A673 (cell line): ENCODE measurements at places on chromosomes 3 and 15. TPM values are rescaled to one million over a fixed set of nuclear protein-coding genes. Genes with fewer than 3 reads are reported as not detected.

Gene NDN
- total RNA-seq: not detected in 2 replicates

DNA sequence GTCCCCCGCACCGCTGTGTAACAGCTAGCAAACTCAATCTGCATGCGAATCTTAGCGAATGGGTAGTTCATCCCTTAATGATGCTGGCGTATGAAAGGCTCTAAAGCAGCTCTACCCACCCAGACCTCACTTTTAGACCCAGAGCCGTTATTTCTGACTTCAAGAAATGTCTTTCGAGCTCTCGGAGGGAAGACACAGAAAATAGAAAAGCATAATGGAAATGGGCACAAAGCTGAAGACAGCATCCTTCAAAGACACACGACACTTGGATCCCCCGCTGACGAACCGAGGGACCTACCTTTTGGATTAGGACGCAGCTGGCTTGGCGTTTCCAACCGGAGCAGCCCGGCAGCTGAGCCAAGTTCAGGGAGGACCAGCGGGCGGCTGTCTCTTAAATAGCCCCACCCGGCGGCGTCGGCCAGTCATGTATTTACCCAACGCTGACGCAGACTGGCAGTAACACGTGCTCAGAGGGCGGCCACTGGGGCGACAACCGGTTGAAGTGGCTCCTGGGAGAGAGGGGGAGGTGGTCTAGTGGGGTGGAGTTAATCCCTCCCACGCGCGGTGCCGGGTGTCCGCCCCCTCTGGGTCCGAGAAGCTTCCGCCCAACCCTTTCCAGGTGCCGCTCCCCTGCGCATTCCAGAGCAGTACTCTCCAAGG lies 1.5 kb downstream of the CCK start:
- H3K4me3 ChIP-seq: no peak overlapping the region
- no peak overlapping the region for H3K27ac ChIP-seq

DNA sequence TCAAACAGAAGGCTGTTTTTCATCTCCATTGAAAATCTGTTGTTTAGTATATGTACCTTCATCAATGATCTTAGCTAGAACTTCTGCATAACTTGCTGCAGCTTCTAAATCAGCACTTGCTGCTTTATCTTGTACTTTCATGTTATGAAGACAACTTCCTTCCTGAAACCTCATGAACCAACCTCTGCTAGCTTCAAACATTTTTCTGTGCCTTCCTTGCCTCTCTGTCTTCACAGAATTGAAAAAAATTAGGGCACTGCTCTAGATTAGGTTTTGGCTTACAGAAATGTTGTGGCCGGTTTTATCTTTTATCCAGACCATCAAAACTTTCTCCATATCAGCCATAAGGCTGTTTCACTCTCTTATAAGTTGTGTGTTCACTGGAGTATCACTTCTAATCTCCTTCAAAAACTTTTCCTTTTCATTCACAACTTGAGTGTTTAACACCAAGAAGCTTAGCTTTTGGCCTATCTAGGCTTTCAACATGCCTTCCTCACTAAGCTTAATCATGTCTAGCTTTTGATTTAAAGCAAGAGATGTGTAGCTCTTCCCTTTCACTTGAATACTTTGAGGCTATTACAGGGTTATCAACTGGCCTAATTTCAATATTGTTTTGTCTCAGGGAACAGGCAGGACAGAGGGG lies 78.6 kb downstream of the IGSF11 start:
- no peaks in the 10 kb centered on the region for H3K27me3 ChIP-seq
- no peak overlapping the region for H3K4me3 ChIP-seq
- no peak overlapping the region for H3K27ac ChIP-seq

DNA sequence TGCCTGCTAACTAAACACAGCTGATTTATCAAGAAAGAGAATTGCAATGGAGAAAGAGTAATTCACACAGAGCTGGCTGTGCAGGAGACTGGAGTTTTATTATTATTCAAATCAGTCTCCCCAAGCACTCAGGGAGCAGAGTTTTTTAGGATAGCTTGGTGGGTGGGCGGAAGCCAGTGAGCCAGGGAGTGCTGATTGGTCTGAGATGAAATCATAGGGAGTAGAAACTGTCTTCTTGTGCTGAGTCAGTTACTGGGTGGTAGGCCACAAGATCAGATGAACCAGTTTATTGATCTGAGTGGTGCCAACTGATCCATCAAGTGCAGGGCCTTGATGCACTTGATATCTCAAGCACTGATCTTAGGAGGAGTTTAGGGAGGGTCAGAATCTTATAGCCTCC lies 891.9 kb upstream of the CADM2 start:
- peak; percentile 28 for DNase-seq
- no peak overlapping the region for H3K4me3 ChIP-seq
- H3K36me3 ChIP-seq: no peaks in the 10 kb centered on the region
- no peaks in the 10 kb centered on the region for H3K4me1 ChIP-seq

- no peak overlapping the region for H3K4me3 ChIP-seq
- H3K36me3 ChIP-seq: no peaks in the 10 kb centered on the region
- H3K27ac ChIP-seq: no peak overlapping the region
- no peaks in the 10 kb centered on the region for H3K27me3 ChIP-seq
Observed at GRCh38 chr3:186697510-186697909, 19.6 kb upstream of the KNG1 start.

GRCh38 chr15:24745290-24745689 lies 69.7 kb downstream of the NPAP1 start:
- H3K4me1 ChIP-seq: no peaks in the 10 kb centered on the region
- no peaks in the 10 kb centered on the region for H3K27me3 ChIP-seq
- H3K27ac ChIP-seq: no peak overlapping the region
- H3K4me3 ChIP-seq: no peak overlapping the region

DNA sequence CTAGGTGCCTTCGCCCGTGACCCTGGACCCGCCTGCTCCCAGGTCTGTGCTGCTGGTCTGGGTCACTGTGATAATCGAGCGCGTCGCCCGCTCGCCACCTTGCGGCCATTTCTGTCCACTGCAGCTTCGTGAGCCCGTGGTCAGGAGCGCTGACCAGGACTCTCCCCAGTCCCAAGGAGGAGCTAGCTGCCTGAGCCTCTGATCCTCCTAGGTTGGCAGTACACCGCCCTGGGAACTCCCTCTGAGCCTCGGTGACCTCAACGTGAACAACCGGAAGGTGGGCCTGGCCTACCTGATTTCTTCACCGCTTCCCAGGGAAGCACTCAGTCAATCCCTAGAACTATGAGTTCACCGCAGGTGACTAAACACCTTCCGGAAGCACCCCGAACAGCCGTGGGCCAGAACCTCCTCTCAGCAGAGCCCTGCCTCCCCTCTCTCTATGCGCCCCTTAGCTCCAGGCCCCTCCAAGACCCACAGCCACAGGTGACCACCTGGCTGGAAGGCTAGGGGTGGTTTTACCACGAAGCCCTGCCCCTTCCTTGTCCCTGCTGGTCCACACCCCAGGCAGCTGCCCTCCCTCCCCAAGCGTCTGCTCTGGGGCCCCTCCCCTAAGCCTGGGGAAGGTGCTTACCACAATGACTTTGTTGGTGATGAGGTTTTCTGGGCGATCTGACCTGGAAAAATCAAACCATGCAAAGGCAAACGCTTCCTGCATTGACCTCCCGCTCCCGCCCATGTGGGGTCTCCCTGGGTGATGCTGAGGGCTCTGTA lies 9.7 kb downstream of the PLA2G4D start:
- H3K27ac ChIP-seq: no peak overlapping the region
- no peaks in the 10 kb centered on the region for H3K27me3 ChIP-seq
- no peaks in the 10 kb centered on the region for H3K36me3 ChIP-seq
- H3K4me3 ChIP-seq: no peak overlapping the region
- H3K4me1 ChIP-seq: peaks cover 4% of the 10 kb centered on the region

Gene TADA3
- total RNA-seq: 46.1 and 49.6 TPM in 2 replicates

DNA sequence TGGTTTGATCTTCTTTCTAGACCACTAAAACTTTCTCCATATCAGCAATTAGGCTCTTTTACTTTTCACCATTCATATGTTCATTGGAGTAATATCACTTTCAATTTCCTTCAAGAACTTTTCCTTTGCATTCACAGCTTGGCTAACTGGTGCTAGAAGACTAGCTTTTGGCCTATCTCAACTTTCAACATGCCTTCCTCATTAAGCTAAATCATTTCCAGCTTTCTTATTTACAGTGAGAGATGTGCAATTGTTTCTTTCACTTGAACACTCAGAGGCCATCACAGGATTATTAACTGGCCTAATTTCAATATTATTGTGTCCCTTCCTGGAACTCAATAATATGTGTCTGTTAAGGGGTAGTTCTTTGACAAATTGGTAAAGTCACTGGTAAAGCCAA lies 42.8 kb upstream of the PLOD2 start:
- H3K4me1 ChIP-seq: no peaks in the 10 kb centered on the region
- DNase-seq: no peak
- H3K36me3 ChIP-seq: no peaks in the 10 kb centered on the region
